ENCODE measurements at places on chromosomes 16 and 17. TPM values are rescaled to one million over a fixed set of nuclear protein-coding genes. Genes with fewer than 3 reads are reported as not detected.

STAT5A gene
- 30.4 TPM for total RNA-seq

TMEM220 gene
- total RNA-seq: 4.2 TPM

NDUFAB1 gene
- 112 TPM for total RNA-seq

SRCAP gene
- total RNA-seq: 30.4 TPM

ZNF629 gene
- 18.3 TPM for total RNA-seq

TNK1 gene
- total RNA-seq: 0.38 TPM

OR1F1 gene
- total RNA-seq: not detected

TP53TG3C gene
- not detected for total RNA-seq

MAPT gene
- total RNA-seq: under 0.01 TPM

CACNG3 gene
- total RNA-seq: not detected

HYDIN gene
- total RNA-seq: not detected

AARS1 gene
- total RNA-seq: 56.8 TPM

TBC1D3E gene
- total RNA-seq: not detected

IRF8 gene
- total RNA-seq: 0.10 TPM

ZNF213 gene
- total RNA-seq: 5.6 TPM

TSNAXIP1 gene
- 0.33 TPM for total RNA-seq

FBXW10 gene
- not detected for total RNA-seq

GRIN2C gene
- 0.19 TPM for total RNA-seq

ITGAL gene
- total RNA-seq: not detected

CCL17 gene
- total RNA-seq: not detected

SOX9 gene
- total RNA-seq: not detected

YBX2 gene
- total RNA-seq: 2.3 TPM

MARCHF10 gene
- total RNA-seq: not detected

CLEC18A gene
- total RNA-seq: 0.57 TPM

TEKT5 gene
- 0.65 TPM for total RNA-seq

EVPLL gene
- total RNA-seq: not detected

OTOP3 gene
- total RNA-seq: not detected

CACNG4 gene
- total RNA-seq: not detected

AKAP1 gene
- 19.7 TPM for total RNA-seq

SPATA22 gene
- total RNA-seq: not detected

TSPAN10 gene
- not detected for total RNA-seq
